ENCODE measurements at places on chromosomes 4 and X.

GRCh38 chr4:72302981-72303704 lies 265.9 kb downstream of the ADAMTS3 start:
- peak; percentile 2 for DNase-seq

- DNase-seq: no peak
Observed at GRCh38 chr4:141543706-141544105, 92.7 kb upstream of the IL15 start.

- peak; percentile 46 for DNase-seq
Observed at GRCh38 chr4:100095729-100096595, 94.3 kb downstream of the DDIT4L start.

DNA sequence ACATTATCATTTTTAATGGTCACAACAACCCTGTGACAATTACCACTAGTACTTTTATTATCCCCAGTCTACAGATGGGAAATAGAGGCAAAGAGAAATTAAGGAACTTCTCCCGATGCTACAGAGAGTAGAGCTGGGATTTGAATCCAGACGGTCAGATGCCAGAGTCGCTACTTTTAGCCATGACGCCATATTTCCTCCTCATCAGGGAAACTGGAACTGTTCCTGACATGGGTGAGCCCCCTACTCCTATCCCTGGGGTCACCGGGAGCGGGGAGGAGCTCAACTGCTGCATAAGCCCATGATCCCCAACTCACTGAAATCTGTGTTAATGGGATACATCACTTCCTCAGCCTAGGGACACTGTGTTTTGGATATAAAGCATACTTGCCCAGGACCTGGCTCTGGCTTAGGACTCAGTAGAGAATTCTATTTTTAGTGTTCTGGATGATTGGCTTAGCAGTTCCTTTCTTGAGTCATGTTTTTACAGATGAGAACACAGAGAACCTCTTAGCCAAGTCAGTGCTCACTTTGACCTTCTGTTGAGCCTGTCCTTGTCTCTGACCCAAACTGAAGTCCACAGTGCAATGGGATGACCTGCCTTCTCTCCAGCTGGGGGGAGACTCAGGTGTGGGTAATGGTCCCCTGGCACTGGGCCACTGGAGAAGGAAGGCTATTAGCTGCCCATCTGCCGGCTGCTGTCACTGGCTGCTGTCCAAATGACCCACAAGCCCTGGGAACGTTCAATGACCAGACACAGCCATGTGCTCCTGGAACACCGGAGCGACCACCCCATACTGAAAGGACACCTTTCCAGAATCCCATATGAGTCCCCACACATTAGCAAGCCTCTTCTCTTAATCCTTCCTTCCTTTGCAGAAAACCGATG lies 90.8 kb upstream of the SHISA3 start:
- DNase-seq: no peak

DNA sequence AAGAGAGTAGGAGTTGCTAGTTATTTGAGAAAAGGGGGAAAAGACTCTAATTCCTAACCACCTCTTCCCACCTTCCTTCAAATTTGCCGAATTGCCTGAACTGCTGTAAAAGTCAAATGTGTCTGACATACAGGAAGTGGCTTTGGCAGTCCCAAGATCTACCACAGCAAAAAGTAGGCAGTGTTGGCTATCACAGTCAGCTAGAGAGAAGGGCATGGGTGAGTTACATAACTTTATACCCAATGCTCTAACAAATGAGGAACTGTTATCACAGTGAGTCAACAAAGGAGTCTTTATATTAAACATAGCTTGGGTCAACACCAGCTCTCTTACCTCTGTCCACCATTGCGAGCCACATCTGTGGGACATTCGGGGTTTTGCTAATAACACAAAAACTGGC lies 2.4 kb upstream of the MBNL3 start:
- DNase-seq: no peak

- DNase-seq: no peak
Observed at GRCh38 chr4:108425988-108426387, 194.4 kb upstream of the RPL34 start.

- no peak for DNase-seq
Observed at GRCh38 chr4:10026485-10026884, 5.2 kb upstream of the SLC2A9 start.

GRCh38 chrX:105488716-105489115 lies 268.2 kb upstream of the TEX13A start:
- DNase-seq: no peak

DNA sequence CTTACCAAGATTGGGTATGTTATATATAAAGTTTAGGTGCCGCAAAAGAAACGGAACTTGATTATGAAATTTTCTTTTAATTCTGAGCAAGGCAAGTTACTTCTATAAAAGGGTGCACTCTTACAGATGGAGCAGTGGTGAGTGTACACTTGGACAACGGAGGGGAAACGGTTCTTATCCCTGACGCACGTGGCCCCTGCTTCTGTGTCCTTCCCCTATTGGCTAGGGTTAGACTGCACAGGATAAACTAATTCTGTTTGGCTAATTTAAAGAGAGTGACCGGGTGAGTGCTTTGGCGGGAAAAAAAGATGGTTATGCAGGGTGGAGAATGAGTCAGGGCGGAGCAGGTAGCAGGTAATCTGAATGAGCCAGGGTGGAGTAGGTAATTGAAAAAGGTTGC lies 149.5 kb downstream of the GC start:
- DNase-seq: no peak

- no peak for DNase-seq
Observed at GRCh38 chrX:78493180-78493579, 165.8 kb upstream of the CYSLTR1 start.

DNA sequence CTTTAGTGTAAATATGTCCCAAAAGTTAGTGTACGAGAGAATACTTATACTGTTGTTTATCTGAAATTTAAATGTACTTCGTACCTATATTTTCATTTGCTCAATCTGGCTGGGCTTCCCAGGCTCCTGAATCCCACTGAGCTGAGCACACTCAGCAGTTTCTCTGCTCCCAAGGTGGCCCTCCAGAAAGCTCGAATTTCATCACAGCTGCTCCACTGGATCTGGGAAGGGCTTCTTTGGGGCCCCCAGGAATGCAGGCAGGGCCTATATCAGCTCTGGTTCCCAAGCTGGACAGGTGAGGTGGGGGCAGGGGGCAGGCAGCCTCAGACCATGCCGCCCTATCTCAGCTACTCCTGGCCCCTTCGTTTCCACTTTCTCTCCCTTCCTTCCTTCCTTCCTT lies 1.5 kb upstream of the FATE1 start:
- no peak for DNase-seq

- no peak for DNase-seq
Observed at GRCh38 chr4:2267320-2267811, 5.5 kb upstream of the MXD4 start.

DNA sequence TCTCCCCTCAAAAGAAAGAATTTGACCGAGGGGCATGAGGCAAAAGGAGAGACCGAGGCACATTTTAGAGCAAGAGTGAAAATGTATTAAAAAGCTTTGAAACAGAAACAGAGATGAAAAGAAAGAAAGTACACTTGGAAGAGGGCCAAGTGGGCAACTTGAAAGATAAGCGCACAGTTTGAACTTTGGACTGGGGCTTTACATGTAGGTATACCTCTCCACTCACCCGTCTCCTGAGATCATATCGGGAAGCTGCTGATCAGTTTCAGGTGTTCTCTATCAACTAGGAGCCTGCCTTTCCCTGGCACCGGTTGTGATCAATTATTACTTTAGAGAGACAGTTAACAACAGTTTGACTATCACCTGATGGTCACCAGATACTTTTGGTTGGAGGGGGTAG lies 2666.5 kb downstream of the ARAP2 start:
- no peak for DNase-seq

DNA sequence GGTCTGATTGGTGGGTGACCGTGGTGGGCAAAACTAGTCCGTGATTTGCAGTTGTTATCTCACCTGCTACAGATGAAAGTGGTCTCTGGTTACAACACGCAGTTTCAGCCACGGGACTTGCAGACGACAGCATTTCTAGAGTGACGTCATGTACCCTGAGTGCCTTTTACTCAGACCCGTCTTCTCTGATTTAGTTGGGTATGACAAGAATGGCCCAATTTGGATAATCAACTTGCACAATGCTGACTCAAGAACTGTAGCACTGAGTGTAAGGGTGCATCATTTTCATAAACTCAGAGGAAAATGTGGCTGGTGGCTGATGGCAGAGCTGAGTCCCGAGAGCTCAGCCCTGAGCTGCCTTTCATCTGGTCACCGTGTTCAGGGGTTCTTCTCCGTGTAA lies 281.4 kb upstream of the FRG1 start:
- no peak for DNase-seq

GRCh38 chrX:71056867-71057266 lies 11.3 kb downstream of the SNX12 start:
- no peak for DNase-seq

DNA sequence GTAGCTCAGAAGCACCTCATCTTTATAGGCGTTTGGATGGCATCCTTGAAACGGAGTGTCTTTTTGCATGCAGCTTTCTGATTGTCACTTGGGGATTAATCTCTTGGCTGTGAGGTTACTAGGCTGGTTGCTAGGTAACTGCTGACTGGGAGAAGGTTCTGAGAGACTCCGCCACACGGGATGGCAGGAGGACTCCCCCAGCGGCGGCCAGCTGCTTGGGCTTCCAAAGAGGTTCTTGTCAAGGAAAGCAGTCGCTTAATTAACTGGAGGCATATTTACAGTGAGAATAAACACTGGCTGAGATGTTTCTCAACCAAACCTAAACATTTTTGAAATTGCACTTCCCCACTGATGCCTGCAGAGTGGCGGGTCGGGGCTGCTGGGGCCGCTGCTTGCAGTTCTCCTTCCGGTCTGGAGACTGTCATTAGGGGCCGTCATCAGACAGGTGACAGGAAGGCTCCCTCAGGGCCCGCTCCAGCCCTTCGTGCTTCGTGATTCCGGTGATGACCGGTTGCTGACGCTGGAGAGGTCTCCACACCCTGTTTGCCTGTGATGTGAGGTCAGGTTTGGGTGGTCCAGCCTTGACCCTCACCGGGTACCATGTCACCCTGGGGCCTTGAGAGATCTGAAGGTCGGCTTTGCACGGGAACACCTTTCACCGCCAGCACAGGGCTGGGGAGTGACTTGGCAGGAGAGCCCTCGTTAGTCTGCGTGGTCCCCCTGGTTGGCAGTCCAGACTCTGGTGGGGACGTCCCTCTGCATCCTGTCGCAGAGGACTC lies 9.1 kb downstream of the NSG1 start:
- DNase-seq: no peak

- DNase-seq: no peak
Observed at GRCh38 chr4:15291122-15291521, 136.7 kb upstream of the C1QTNF7 start.

DNA sequence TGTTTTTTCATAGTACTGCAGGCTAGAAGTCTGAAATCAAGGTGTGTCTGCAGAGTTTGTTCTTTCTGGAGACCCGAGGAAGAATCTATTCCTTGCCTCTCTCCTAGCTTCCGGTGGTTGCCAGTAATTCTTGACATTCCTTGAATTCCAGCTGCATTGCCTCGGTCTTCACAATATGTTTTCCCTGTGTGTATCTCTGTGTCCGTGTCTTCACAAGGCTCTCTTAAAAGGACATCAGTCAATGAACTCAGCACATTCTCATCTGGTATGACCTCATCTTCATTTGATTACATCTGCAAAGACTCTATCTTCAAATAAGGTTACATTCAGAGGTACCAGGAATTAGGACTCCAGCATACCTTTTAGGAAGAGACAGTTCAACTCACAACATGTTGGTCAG lies 163.4 kb downstream of the BANK1 start:
- DNase-seq: no peak

DNA sequence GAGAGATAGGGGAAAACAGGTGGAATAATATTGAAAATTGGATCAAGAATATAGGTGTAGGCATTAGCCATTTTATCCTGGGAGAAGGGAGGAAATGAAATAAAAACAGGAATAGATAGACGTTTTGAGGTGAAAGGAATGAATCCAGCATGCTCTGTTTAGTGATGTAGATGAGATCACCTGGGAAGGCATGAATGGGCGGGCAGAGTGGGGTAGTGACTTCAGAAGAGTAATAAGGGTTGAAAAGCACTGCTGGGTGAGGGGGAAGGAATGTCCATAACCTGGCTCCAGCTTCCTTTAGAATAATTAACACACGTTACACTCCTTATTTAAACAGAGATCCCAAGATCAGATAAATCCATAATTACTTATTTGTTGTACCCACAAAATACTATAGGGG lies 191.1 kb upstream of the ANXA3 start:
- no peak for DNase-seq

DNA sequence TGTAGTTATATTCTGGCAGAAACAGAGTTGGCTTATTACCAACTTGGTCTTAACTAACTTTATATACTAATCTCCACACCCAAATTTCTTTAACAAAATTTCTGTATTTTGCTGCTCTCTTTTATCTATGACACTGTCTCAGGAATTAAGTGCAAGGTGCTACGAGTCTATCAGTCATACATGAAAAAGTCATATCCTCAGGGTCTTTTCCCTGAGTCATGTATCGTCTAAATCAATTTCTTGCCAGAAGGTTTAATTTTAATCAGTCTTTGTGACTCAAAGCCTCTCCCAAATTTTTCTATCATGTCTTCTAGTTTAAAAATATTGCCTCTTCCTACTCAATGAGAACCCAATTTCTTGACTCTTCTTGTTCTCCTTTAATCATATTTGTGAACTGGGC lies 1803.6 kb upstream of the PCDH7 start:
- DNase-seq: no peak

DNA sequence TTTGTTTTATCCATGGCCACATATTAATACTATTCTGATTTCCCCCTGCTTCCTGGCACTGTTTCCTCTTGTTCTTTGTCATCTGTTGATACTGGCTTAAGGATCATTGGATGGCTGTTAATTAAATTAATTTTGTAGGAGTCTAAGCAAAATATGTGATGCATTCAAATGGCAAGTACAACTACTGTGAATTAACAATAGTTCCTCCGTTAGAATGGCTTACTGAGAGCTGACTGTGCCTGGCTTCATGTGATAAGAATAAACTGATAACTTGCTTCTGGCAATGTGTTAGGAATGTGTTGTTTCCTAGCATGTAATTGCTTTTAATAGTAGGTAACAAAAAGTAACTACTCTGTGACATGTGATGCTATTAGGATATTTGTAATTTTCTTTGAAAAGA lies 98.5 kb downstream of the RPA4 start:
- DNase-seq: no peak

- no peak for DNase-seq
Observed at GRCh38 chrX:11423362-11423818, 130.2 kb downstream of the AMELX start.

GRCh38 chr4:182478475-182478874 lies 235.3 kb downstream of the TENM3 start:
- DNase-seq: peak; percentile 19

DNA sequence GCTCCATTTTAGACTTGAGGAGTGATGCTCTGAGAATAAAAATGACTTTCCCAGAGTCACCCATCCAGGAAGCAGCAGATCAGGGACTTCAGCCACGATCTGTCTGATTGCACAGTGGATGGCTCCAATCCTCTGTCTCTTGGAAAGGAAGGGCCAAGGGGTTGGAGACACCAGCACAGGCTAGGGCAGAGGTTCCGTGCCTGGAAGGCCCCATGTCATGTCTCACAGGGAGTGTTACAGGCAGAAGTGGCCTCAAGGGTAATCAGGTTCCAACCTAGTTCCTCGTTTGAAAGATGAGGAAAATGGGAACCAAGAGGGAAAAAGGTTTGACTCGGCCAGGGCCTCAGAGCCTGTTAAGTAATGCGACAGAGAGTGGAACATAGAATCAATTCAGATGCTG lies 160.0 kb downstream of the EFNB1 start:
- DNase-seq: no peak

GRCh38 chr4:76216524-76216923 lies 2.9 kb upstream of the SCARB2 start:
- DNase-seq: no peak

Measured in NCI-H2081 (cell line).